Panc1 (cell line): ENCODE measurements at places on chromosomes 12 and 14. TPM values are rescaled to one million over a fixed set of nuclear protein-coding genes. Genes with fewer than 3 reads are reported as not detected.

ERBB3 gene
- 0.90 TPM for total RNA-seq

LBHD2 gene
- not detected for total RNA-seq

HOXC4 gene
- total RNA-seq: 22.7 TPM

SIRT4 gene
- 1.5 TPM for total RNA-seq

SLCO1C1 gene
- total RNA-seq: not detected

DNA sequence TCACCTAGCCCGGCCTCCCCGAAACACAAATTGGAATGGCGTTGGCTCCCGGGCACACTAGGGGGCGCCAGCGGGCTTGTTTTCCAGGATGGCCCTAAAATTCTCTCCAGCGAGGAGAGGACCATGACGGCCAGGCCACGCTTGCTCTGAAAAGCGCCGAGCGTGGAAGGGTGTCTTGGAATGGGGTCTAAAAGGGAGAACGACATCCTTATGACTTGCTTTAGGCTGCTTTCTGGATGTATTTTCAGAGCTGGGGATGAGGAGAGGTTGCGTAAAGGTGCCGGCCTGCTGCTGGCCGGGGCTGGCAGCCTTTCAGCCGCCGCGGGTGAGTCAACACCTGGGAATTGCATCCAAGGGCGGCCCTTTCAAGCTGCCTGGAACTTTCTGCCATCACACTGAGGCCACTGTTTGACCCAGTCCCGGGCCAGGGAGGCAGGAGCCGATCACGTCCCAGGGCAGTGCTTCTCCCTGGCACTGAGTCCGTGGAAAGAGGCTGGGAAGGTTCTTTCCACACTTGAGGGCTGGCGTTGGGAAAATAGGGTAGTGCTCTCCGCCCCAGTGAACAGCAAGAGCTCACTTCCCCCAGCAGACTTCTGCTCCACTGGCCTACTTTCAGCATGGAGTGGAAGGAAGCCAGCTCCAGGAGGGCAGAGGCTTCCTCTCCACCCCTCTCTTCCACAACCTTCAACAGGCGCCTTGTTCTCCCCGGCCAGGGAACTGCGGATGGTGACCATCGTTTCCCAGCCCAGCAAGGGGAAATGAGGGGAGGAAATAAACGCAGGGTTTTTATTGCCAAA lies 216.2 kb downstream of the TTC8 start:
- DNase-seq: peak; percentile 60

DNA sequence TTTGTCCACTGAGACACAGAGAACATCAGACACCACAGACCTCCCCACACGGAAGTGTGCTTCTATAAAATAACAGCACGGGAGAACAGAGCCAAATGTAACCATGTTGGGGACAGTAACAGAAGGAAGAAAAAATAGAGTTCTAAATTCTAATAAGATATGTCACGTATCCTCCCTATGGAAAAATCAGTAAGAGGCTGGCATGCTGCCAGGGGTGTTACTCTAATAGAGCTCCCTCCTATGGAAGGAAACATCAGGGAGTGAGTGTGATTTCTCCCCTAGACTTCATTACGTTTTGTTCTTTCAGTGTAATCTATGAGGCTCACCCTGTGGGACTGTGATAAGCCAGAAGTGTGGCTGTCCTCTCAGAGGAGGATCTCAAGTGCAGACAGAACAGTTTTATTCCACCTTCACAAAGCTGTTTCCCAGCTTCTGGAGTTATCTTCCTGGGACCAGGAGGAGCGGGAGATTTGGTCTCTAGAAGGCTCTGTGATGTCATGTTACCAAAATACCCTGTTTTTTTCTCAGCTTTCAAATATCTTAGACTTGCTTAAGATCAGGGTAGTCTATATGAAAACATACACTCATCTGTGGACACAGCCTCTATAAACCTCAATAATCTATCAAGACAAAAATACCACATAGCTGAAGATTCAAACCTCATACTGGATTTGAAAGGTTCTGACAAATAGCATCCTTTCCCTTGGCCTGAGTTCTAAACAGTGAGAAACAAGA lies 69.3 kb downstream of the ZFC3H1 start:
- DNase-seq: no peak

- DNase-seq: no peak
Observed at GRCh38 chr12:77965790-77966189, 135.1 kb downstream of the NAV3 start.

DNA sequence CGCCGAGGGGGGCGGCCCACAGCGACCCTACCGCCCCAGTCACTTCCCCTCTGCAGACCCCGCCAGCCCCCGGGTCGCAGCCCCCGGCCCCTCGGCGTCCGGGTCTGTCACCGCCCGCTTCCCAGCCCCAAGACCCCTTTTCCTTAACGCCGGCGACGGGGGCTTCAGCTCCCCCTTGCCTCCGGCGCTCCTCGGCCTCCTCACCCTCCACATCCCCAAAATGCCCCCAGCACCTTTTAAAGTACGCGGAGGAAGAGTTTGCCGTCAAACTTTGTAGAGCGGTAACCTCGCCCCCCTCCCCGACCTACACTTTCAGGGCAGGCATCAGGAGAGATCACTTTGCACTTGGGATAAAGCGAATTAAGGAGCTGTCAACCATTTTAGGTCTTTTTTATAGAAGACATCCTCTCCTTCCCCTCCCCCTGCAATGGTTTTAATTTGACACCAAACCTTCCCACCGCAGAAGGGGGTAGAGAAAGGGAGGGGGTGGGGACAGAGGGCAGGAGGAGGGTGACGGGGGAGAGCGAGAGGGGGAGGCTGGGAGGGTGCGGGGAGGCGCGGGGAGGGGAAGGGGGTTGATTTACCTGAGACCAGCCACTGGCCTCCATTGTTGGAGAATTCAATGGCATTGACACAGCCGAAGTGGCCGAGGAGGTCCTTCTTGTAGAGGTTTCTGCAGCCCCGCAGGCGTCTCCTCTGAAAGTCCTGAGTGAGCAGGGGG lies 578 bp downstream of the DCAF5 start:
- no peak for DNase-seq

DNA sequence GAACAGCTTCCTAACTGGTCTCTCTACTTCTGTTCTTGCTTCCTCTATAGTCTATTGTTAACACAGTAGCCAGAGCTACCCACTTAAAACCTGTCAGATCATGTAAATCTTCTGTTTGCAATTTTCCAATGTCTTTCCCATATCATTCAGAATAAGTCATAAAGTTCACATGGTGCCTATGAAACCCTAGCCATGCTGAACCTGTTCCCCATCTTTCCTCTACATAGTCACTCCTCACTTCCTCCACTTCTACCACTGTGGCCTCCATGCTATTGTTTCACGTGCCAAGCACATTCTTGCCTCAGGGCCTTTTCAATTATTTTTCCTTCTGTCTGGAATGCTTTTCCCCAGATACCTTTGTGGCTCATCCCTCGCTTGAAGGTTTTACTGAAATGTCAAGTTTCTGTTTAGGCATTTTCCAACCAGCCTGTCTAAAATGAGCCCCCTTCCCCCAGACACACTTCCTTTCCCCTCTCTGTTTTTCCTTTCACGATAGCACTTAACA lies 132.1 kb downstream of the DYRK2 start:
- DNase-seq: no peak

DNA sequence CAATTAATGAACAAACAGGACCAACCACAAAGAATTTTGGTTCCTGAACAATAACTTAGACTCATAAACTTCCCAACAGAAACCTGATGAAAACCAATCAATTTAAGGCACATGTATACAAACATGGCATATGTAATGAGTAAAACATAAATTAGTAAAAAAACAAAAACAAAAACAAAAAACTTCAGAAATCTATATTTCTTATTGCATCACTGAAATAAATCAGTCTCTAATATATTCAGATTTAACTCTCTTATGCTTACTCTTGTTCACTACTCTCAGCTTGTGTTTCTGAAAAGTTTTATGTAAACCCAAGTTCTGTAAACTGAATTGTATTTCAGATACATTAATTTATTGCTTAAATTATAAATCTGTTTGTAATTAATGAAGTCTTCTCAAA lies 233.7 kb downstream of the SLC25A21 start:
- DNase-seq: no peak

DNA sequence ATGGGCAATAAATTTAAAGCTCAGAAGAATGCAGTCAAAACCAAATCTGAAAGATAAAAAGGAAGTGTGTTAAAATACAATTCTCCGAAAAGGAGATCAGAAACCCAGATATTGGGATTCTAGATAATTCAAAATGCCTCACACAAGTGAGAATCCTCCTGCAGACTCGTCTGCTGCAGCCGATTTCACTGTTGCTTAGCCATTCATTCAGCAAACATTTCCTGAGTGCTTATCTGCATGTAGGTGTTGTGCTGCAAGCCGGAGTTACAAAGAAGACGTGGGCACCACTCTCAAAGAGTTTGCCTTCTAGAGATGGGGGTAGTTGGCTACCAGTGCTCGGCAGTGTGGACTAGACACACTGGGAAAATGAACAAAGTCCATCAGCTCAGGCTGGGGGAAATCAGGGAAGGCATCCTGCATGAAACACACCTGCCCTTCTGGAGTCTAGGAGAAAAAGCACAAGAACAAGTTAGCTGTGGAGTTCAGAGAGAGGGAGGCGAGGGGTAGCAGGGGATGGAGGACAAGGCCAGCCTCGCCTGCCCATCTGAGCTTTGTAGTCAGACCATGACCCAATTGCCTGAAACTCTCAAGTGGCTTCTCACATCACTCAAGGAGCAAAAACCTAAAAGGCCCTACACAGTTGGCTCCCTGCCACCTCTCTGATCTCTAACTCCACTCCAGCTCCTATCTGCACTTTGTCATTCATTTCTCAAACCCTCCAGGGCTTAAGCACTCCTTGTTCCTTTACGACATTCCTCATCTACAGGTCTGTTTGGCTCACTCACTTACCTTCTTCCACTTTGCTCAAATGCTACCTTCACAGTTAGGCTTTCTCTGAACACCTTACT lies 310.0 kb upstream of the DDHD1 start:
- no peak for DNase-seq

DNA sequence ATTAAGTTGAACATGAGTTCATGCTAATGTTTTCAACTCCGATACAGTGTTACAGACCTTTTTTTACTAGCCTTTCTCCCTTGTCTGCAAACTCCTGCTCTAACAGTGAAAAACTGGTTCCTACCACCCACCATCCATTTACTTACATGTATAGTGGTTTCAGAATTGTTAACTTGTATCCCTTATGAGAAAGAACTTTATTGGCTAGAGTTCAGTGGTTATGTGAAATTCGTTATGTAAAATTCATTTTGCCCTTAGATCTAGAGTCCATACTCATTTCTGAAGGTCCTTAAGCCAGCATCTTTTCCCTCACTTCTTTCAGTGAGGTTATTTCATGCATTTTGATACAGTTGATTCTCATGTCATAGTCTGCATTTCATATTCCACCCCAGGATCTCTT lies 51.0 kb downstream of the PRKCH start:
- no peak for DNase-seq

DNA sequence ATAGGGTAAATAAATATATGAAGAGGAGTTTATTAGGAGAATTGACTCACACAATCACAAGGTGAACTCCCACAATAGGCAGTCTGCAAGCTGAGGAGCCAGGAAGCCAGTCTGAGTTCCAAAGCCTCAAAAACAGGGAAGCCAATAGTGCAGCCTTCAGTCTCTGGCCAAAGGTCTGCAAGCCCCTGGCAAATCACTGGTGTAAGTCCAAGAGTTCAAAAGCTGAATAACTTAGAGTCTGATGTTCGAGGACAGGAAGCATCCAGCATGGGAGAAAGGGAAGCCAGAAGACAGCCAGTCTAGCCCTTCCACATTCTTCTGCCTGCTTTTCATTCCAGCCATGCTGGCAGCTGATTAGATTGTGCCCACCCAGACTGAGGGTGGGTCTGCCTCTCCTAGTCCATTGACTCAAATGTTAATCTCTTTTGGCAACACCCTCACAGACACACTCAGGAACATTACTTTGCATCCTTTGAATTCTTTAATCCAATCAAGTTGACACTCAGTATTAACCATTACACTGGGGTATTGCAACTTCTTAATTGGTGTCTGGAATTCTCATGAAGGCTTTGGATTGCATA lies 736.5 kb upstream of the LMO3 start:
- DNase-seq: no peak

- DNase-seq: no peak
Observed at GRCh38 chr12:23525450-23526072, 423.9 kb downstream of the SOX5 start.

GRCh38 chr12:92571169-92571568 lies 131.6 kb upstream of the PLEKHG7 start:
- DNase-seq: no peak

DNA sequence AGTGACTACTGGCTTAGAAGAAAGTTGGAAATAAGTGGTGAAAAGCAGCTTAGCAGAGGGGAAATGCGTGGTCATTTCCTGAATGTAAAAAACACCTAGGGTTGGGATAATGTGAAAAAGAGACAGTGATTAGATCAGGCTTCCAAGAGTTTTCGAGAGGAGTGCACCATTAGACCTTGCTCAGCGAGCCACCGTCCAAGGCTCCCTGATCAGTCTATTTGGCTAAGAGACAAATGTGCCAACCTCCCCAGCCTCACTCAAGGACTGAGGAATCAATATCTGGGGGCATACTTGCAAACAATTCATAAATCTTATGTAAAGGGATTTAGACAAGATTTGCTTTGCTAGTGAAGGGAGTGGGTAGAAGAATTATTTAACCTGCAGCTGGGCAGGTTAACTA lies 594.5 kb downstream of the NRXN3 start:
- no peak for DNase-seq

DNA sequence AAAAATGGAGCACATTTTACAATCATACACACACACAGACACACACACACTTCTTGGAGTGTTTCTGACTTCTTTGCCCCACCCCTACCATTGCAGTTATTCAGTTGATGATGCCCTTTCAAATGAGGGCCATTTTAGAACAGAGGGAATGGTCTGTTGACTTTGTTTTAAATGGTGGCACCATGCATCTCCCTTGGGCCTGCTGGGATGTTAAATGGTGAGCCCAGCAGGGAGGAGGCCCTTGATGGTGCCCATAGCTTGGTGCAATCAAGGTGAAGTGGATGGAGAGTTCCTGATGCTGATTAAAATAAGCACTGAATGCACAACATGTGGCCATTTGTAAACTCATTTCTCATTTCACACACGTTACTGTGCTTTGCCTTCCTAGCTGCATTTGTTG lies 13.3 kb downstream of the C12orf75 start:
- DNase-seq: no peak

GRCh38 chr12:25458047-25458552 lies 95.0 kb downstream of the LMNTD1 start:
- peak; percentile 94 for DNase-seq

GRCh38 chr14:100577321-100577985 lies 9.8 kb downstream of the BEGAIN start:
- no peak for DNase-seq

GRCh38 chr14:22887990-22888378 lies 5.0 kb downstream of the REM2 start:
- DNase-seq: no peak
